ENCODE measurements at places on chromosomes 5 and 9.

GRCh38 chr5:24681106-24681505 is 36.3 kb upstream of the CDH10 start:
- DNase-seq = no peak

- no peak for DNase-seq
Measured at GRCh38 chr9:133637451-133638055, 1.4 kb downstream of the DBH start.

DNA sequence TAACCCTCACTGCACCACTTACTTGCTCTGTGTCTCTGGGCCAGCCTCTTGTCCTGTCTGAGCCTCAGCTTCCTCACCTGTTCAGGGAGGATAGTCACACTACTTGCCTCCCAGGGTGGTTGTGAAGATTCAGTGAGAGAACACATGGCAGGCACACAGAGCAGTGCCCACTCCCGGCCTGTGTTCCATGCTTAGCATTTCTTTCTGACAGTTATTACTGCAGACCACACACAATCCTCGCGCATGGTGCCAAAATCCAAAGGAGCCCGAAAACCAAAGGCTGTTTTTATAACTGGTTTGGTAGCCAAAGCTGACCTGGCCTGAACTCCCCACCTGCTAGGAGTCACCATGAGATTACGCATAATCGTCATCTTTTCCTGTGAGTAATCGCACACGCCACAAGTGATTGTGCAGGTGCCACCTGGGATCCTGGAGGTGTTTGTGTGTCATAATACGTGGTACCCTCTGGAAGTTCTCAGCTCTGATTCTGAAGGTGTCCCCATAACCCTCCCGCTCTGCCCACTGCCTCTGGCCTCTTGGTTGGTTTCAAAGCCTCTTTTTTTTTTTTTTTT is 84.6 kb upstream of the FBXW11 start:
- no peak for DNase-seq

- peak; percentile 43 for DNase-seq
Measured at GRCh38 chr5:129118405-129118804, 23.9 kb downstream of the ISOC1 start.

DNA sequence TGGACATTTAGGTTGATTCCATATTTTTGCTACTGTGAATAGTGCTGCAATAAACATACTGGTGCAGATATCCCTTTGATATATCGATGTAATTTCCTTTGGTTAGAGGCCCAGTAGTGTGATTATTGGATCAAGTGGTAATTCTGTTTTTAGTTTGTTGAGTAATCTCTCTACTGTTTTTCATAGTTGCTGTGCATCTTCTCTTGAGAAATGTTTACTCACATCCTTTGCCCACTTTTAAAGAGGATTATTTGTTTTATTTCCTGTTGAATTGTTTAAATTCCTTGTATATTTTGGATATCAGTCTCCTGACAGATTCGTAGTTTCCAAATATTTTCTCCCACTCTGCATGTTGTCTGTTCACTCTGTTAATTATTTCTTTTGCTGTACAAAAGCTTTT is 352.6 kb upstream of the TARS1 start:
- DNase-seq = no peak

- no peak for DNase-seq
Measured at GRCh38 chr5:116382032-116382873, 192.4 kb downstream of the SEMA6A start.

DNA sequence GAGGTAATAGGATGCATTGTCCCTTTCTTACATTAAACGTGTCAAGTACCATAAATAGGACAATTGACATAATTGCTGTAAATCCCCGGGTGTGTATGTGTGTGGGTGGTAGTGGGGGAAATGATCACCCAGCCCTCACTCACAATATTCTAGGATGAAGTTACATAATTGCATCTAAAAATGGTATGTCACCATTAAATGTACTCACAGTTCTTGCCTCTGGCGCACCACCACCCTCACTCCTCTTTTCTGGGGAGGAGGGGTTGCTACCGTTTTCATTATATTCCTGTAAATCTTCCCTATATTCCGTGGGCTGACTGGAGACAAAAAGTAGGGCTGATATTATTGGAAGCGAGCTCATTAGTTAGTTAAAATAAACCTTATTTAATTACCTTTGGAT is 563.8 kb downstream of the TLR4 start:
- DNase-seq = no peak

GRCh38 chr5:166845044-166845443 is 1446.4 kb upstream of the WWC1 start:
- peak; percentile 56 for DNase-seq

DNA sequence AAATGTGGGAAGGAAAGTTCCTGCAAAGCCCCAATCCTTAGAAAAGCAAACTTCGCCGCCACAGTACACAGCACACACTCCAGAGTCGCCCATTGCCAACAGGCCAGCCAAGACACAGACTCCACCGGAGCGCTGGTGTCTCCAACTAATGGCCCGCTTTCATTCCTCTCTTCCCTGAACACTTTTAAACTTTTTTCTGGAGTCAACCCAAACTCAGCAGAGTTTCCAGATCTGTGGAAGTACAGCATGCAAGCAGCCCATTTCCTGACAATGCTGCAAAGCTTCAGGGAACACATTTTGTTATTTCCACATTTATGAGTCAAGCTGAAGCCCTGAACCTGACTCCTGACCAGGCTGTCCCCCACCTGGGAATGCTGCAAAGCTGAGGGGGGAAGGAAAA is 351.9 kb downstream of the NFIB start:
- no peak for DNase-seq

GRCh38 chr5:3604501-3604900 is 8.9 kb downstream of the IRX1 start:
- DNase-seq = no peak

DNA sequence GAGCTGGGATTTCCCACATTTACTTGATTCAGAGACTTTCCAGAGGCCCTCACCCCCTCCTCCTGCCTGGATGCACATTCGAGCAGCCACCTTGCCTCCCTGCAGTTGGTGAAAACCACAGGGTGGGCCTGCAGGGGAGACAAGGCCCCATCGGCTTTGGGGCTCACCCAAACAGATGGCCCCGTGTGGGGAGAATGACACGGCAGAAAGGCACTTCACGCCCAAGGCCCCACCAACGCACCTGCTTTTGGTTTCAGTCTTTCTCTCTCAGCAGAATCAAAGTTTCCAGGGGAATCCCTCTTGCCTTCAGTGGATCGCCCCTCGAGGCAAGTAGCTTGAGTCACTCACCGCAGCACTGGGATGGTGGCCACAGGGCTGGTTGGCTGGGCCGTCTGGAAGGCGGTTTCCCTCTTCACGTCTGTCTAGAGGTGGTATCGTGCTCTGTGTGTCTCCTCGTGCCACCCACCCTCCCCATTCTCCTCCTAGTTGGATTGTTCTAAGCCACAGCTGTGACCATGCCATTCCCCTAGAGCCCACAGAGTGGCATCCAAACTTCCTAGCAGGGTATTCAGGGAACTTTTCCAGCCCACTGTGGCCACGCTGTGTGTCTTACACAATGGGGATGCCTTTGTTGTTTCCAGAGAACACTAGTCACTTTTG is 31.8 kb downstream of the SEC61B start:
- DNase-seq = peak; percentile 74

- peak; percentile 67 for DNase-seq
Measured at GRCh38 chr5:176447591-176447977, 601 bp upstream of the FAF2 start.

Data from SJCRH30 (cell line).